ENCODE measurements at places on chromosomes 2 and 18.

- DNase-seq, result no peak
- H3K27ac ChIP-seq, result no peak overlapping the region
- no peaks in the 10 kb centered on the region for H3K36me3 ChIP-seq
- H3K27me3 ChIP-seq, result no peaks in the 10 kb centered on the region
- no peak overlapping the region for H3K4me3 ChIP-seq
Measured at GRCh38 chr2:164975891-164976290, 20.6 kb upstream of the SLC38A11 start.

GRCh38 chr18:36302676-36303075 is 5.2 kb downstream of the FHOD3 start:
- H3K36me3 ChIP-seq, result no peaks in the 10 kb centered on the region
- no peak overlapping the region for H3K27ac ChIP-seq
- DNase-seq, result no peak
- H3K4me3 ChIP-seq, result no peak overlapping the region
- H3K27me3 ChIP-seq, result peaks cover 44% of the 10 kb centered on the region

GRCh38 chr2:172380436-172381274 is 46.7 kb upstream of the ITGA6 start:
- no peaks in the 10 kb centered on the region for H3K36me3 ChIP-seq
- H3K27me3 ChIP-seq, result no peaks in the 10 kb centered on the region
- no peak overlapping the region for H3K27ac ChIP-seq

- no peak overlapping the region for H3K27ac ChIP-seq
- H3K36me3 ChIP-seq, result no peaks in the 10 kb centered on the region
- H3K27me3 ChIP-seq, result no peaks in the 10 kb centered on the region
- no peak overlapping the region for H3K4me3 ChIP-seq
- no peaks in the 10 kb centered on the region for H3K4me1 ChIP-seq
Measured at GRCh38 chr18:34867520-34867919, 157.4 kb downstream of the DTNA start.

- H3K4me3 ChIP-seq, result no peak overlapping the region
- no peak for DNase-seq
- no peaks in the 10 kb centered on the region for H3K36me3 ChIP-seq
- H3K27ac ChIP-seq, result no peak overlapping the region
Measured at GRCh38 chr2:211766689-211767088, 771.9 kb downstream of the ERBB4 start.

All from common myeloid progenitor, CD34-positive (primary cell).